ENCODE measurements at places on chromosomes 7 and 10.

DNA sequence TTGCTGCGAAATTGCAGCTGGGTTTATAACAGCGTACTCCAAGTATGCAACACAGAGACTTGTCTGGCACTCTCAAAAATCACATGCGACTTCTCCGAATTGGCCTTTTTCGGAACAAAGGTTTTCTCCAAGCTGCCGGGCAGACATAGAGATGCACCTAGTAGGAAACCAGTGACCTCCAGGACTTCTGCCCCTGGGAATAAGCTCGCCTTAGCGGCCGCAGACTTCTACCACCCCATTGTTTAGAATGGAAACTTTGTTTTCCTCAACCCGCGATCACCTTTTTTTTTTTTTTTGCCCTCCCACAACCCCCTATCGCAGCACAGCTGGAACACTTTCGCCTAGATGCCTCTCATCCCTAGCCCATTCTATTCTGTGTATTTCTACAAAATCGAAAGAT is 4.9 kb upstream of the HOXA10 start:
- H3K36me3 ChIP-seq = peaks cover 4% of the 10 kb centered on the region
- peaks cover 51% of the 10 kb centered on the region for H3K27me3 ChIP-seq
- H3K27ac ChIP-seq = peak overlapping the region; percentile 97

GRCh38 chr7:3439333-3440030 is 138.4 kb downstream of the SDK1 start:
- H3K36me3 ChIP-seq = no peaks in the 10 kb centered on the region
- DNase-seq = no peak
- no peak overlapping the region for H3K27ac ChIP-seq
- peaks cover 5% of the 10 kb centered on the region for H3K4me1 ChIP-seq

DNA sequence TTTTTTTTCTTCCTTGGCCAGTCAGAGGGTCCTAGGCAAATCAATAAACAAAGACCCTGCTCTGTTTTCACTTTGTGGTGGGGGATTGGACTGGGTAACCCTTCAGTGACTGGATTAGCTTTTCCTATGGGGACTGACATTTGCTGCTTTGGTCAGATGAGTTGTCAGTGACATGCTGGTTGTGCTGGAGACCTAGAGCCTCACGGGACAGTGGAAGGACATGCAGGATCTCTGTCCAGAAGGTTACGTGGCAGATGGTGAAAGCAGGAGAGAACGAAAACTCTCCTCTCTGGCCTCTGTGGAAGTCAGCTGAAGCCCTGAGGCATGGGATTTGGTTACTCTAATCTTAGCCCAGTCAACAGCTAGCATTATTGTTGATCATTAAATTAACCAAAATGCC is 90.0 kb upstream of the BMPER start:
- H3K4me1 ChIP-seq = peaks cover 18% of the 10 kb centered on the region
- peaks cover 7% of the 10 kb centered on the region for H3K36me3 ChIP-seq
- H3K27me3 ChIP-seq = peaks cover 5% of the 10 kb centered on the region
- H3K4me3 ChIP-seq = no peak overlapping the region
- peak overlapping the region; percentile 96 for H3K27ac ChIP-seq

- peaks cover 36% of the 10 kb centered on the region for H3K4me1 ChIP-seq
- DNase-seq = no peak
- H3K27me3 ChIP-seq = peaks cover 26% of the 10 kb centered on the region
- H3K36me3 ChIP-seq = peaks cover 10% of the 10 kb centered on the region
These were observed 169.3 kb downstream of the FAM107B start for GRCh38 chr10:14605231-14605925.

- peaks cover 43% of the 10 kb centered on the region for H3K36me3 ChIP-seq
- H3K27me3 ChIP-seq = peaks cover 5% of the 10 kb centered on the region
- peak within 1 kb of the TSS; percentile 97 for H3K27ac ChIP-seq
- H3K4me3 ChIP-seq = peak within 1 kb of the TSS; percentile 90
- peaks cover 78% of the 10 kb centered on the region for H3K4me1 ChIP-seq
These were observed at the start of gene UFSP1 for GRCh38 chr7:100888988-100889750. TSS of gene UFSP1 (minus strand) at chr7:100889715. CDS start at chr7:100889271, 444 bp downstream.

- H3K36me3 ChIP-seq = peaks cover 15% of the 10 kb centered on the region
- H3K4me1 ChIP-seq = peaks cover 5% of the 10 kb centered on the region
- H3K27me3 ChIP-seq = peaks cover 2% of the 10 kb centered on the region
- peak; percentile 27 for DNase-seq
- no peak overlapping the region for H3K4me3 ChIP-seq
- peak overlapping the region; percentile 85 for H3K27ac ChIP-seq
These were observed 14.0 kb downstream of the GATAD1 start for GRCh38 chr7:92461027-92462003.

DNA sequence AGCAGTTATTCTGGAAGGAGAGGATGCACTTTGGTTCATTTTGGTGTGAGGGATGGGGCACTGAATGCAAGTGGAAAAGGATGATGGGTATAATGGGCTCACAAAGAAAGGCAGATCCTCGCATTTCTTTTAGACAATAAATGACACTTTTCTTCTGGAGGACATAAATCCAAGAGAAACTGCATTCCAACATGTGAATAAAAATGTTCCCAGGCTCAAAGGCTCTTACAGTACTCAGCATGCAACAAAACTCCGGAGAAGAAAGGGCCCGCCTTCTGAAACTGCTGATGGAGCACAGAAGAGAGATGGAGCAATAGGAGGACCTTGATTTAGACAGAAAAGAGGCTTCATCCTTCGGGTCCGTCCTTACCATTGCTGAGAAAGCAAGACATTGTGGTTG is 538.2 kb upstream of the DPP6 start:
- no peaks in the 10 kb centered on the region for H3K36me3 ChIP-seq
- H3K4me1 ChIP-seq = no peaks in the 10 kb centered on the region
- peaks cover 3% of the 10 kb centered on the region for H3K27me3 ChIP-seq
- no peak overlapping the region for H3K27ac ChIP-seq
- DNase-seq = no peak

- peaks cover 72% of the 10 kb centered on the region for H3K4me1 ChIP-seq
- peak overlapping the region; percentile 97 for H3K4me3 ChIP-seq
- H3K27me3 ChIP-seq = no peaks in the 10 kb centered on the region
- H3K36me3 ChIP-seq = peaks cover 21% of the 10 kb centered on the region
- DNase-seq = no peak
These were observed 17.6 kb downstream of the TCAF1 start for GRCh38 chr7:143884241-143884968.

- no peak overlapping the region for H3K4me3 ChIP-seq
- no peaks in the 10 kb centered on the region for H3K36me3 ChIP-seq
- no peak overlapping the region for H3K27ac ChIP-seq
- H3K4me1 ChIP-seq = no peaks in the 10 kb centered on the region
- no peak for DNase-seq
These were observed 47.9 kb upstream of the FEZF1 start for GRCh38 chr7:122352454-122352853.

DNA sequence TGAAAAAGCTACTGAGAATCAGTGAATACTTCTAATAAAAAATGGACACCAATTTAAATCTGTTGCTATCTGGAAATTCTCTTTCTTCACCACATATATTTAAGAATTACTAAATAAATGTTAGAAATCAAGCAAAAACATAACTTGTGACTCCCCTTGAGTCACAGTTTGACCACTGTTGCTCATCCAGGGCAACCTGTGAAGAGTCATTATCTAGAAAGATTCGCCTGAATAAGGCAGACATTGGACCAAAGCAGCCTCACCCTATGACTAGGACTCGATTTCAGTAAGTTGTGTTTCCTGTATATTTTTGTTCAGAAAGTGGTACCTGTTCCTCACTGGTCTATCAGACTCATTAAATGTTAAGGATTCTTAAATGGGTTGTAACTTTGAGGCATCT is 572.4 kb downstream of the ATRNL1 start:
- no peak overlapping the region for H3K27ac ChIP-seq
- H3K4me1 ChIP-seq = no peaks in the 10 kb centered on the region

DNA sequence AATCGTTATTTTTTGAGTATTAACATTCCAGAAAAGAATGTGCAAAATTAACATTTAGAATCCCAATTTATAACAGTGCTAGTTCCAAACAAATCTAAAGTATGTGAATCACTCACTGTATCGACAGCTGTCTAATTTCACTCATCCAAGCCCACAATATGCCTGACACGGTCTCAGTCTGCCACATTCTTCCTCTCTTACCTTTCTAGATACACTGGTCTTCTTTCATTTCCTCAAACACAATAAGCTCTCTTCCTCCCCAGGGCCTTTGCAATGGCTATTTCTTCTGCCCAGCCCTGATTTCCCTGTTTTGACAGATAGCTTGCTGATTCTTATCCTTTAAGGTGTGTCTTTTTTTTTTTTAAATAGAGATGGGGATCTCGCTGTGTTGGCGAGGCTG is 48.8 kb downstream of the UBE2H start:
- peaks cover 29% of the 10 kb centered on the region for H3K4me1 ChIP-seq
- H3K27ac ChIP-seq = peak overlapping the region; percentile 5
- H3K36me3 ChIP-seq = peaks cover 74% of the 10 kb centered on the region
- no peaks in the 10 kb centered on the region for H3K27me3 ChIP-seq
- no peak for DNase-seq
- no peak overlapping the region for H3K4me3 ChIP-seq

- H3K4me1 ChIP-seq = no peaks in the 10 kb centered on the region
- DNase-seq = no peak
- H3K27ac ChIP-seq = no peak overlapping the region
- H3K36me3 ChIP-seq = no peaks in the 10 kb centered on the region
- H3K4me3 ChIP-seq = no peak overlapping the region
These were observed 362.5 kb downstream of the MAGI2 start for GRCh38 chr7:79091011-79091410.

- H3K27ac ChIP-seq = no peak overlapping the region
- H3K4me1 ChIP-seq = no peaks in the 10 kb centered on the region
- H3K4me3 ChIP-seq = no peak overlapping the region
- no peak for DNase-seq
These were observed 422.8 kb downstream of the KCNMA1 start for GRCh38 chr10:77214799-77215198.

DNA sequence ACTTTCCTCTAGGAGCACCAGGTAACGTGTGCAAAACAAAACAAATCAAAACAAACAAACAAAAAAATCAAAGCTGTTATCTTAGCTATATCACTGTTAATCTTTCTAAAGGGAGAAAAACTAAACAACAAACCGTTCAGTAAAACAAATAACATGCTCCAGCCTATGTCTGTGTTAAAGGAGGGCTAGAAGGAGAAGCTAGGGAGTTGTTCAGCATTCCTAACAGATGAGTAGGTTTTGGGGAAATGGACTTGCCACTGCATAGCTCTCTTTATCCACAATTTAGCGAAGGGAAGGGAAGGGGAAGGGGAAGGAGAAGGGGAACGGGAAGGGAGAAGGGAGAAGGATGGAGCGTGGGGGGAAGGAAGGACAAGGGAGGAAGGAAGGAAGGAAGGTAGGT is 134.2 kb upstream of the AKR1E2 start:
- H3K36me3 ChIP-seq = no peaks in the 10 kb centered on the region
- no peak overlapping the region for H3K4me3 ChIP-seq
- no peak for DNase-seq
- H3K4me1 ChIP-seq = peaks cover 5% of the 10 kb centered on the region

DNA sequence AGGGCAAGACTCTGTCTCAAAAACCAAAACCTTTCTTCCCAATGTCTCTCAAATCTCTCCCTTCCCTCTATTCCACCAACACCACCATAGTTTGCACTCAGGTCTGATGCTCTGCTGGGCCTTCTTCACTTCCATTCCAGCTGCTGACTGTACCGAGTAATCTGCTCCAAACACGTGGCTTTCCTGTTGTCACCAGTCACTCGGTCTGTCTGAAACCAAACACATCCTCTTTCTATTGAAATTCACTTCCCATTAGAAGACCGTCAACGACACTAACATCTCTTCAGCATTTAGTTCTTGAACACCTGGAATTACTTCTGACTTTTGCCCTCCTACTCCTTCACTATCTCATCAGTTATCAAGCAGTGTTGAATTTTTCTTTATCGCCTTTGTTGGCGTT is 4.7 kb upstream of the NRF1 start:
- H3K4me3 ChIP-seq = no peak overlapping the region
- peaks cover 17% of the 10 kb centered on the region for H3K4me1 ChIP-seq
- H3K27me3 ChIP-seq = peaks cover 4% of the 10 kb centered on the region
- peaks cover 36% of the 10 kb centered on the region for H3K36me3 ChIP-seq
- peak overlapping the region; percentile 33 for H3K27ac ChIP-seq

GRCh38 chr10:24791084-24791726 is 67.5 kb upstream of the ARHGAP21 start:
- H3K4me1 ChIP-seq = no peaks in the 10 kb centered on the region
- H3K36me3 ChIP-seq = no peaks in the 10 kb centered on the region
- no peak for DNase-seq
- peaks cover 13% of the 10 kb centered on the region for H3K27me3 ChIP-seq
- no peak overlapping the region for H3K27ac ChIP-seq

- no peaks in the 10 kb centered on the region for H3K27me3 ChIP-seq
- no peak for DNase-seq
- no peaks in the 10 kb centered on the region for H3K36me3 ChIP-seq
- no peak overlapping the region for H3K4me3 ChIP-seq
- no peaks in the 10 kb centered on the region for H3K4me1 ChIP-seq
These were observed 361.0 kb downstream of the ETV1 start for GRCh38 chr7:13628239-13629001.
